Foreskin keratinocyte (primary cell): ENCODE measurements at places on chromosomes 2 and 18.

GRCh38 chr2:151363709-151364108 is 6.3 kb downstream of the TNFAIP6 start:
- DNase-seq: no peak

- DNase-seq: no peak
These were observed 94.9 kb downstream of the MBD2 start for GRCh38 chr18:54129448-54130067.

DNA sequence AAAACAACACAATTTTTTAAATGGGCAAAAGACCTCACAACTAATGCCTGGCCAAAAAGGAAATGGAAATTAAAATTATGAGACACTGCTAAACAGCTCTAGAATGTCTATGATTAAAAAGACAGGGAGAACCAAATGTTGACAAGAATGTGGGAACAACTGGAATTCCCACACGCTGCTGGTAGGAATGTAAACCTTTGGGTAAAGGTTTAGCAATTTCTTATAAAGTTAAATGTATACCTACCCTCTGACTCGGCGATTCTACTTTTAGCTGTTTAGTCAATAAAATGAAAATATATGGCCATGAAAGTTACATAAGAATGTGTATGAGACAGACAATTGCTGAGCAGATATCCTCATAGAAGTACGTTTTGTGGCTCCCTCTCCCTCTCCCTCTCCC is 60.9 kb downstream of the ATF2 start:
- no peak for DNase-seq

DNA sequence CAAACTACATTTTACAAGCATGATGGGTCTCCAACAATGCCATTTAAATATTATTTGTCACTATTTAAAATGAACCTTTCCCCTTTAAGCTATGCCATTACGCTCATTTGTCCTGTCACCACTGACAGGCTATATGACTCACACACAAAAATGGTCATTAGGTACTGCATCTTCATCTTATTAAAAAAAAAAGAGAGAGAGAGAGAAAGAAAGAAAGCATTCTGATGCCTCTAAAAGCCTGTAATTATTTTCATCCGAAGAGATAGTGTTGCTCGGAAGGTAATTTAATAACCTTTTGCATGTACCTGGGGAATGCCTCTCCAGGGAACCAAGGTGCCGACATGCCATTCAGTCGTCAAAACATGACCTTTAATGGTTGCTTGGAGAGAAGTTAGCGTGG is 226.7 kb downstream of the ARHGAP15 start:
- DNase-seq: no peak

DNA sequence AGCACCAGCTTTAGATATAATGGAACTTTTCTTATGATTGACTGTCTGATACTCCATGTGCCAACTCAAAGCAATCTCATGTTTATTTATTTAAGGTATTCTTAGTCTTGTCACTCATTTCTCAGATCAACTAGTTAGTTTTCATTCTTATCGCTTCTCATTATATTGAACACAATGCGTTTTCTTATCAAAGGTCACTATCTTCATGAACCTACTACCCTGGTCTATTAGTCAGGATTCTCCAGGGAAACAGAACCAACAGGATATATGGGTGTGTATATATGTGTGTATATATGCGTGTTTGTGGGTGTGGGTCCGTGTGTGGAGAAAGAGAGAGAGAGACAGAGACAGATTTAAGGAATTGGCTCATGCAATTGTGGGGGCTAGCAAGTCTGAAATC is 619.9 kb downstream of the ZEB2 start:
- no peak for DNase-seq

GRCh38 chr2:141264848-141265247 is 866.0 kb downstream of the LRP1B start:
- DNase-seq: no peak

GRCh38 chr2:25804338-25804737 is 73.9 kb downstream of the ASXL2 start:
- DNase-seq: no peak

DNA sequence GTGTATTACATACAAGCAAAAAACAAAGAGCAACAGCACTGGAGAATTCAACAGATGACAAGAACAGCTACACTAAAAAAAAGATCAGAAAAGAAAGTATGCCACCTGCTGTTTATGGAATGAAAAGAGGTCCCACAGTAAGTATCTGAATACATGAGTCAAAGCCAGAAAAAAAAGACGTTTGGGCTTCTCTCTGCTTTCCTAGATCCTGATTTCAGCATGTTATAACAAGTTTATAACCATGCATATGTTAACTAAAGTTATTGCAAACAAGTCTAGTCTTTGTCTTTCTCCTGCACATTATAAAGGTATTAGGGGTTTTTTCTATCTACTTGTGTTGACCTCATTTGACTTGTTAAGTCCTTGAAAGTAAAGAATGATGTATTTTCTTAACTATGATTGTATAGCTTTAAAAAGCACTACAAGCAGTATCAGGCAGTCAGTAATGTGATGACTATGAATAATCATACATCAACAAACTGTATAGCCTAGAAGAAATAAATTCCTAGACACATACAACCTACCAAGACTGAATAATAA is 108.5 kb upstream of the COL5A2 start:
- DNase-seq: peak; percentile 99

DNA sequence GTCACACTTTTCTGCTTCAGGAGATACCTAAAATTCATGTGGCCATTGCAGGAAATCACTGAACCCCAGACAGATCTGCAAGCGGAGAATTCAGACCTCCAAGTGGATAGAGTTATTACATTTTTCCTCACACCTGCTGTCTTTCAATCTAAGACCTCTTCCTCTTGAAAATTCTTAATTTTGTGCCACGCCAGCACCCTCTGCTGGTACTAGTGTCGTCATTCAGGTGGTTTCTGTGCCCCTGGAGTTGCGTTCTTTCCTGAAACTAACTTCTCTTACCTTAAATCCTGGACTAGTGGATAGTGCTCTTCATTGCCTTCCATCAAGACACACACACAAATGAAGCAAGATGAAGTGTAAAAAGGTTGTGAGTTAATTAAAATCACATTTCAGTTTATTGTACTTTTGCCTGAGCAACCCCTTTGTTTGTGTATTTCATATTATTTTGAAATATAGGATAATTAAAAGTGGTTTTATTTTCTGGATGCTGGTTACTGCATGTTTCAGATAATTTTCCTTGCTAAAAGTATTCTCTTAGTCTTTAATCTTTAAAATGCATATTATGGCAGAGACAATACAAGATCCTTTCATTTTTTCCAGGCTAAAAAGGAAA is 1.6 kb upstream of the DNER start:
- DNase-seq: peak; percentile 43

DNA sequence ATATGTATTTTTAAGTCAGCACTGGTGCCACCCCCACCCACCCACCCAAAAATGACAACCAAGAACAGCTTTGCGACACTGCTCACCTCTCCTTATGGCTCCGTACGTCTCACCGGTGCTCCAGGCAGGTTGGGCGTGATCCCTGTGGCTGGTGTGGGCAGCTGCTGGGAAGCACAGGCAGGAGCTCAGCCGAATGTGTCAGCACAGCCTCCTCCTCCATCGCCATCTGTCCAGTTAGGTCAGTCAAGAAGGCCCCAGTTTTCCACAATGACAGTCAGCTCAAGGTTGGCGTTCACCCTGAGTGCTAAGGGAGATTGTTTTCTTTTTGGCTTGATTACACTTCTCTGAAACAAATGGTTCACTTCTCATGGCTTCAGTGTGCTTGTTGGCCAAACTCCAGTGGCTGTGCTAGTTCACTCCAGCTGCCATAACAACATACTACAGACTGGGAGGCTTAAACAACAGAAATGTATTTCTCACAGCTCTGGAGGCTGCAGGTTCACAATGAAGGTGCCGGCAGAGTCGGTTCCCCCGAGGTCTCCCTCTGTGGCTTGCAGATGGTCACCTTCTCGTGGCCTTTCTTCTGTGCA is 30.2 kb downstream of the AMER3 start:
- DNase-seq: no peak

GRCh38 chr2:134220344-134220974 is 33.4 kb upstream of the MGAT5 start:
- DNase-seq: no peak

- DNase-seq: no peak
These were observed 30.8 kb downstream of the CCDC93 start for GRCh38 chr2:117983040-117983439.
